ENCODE measurements at places on chromosomes 16 and 17. TPM values are rescaled to one million over a fixed set of nuclear protein-coding genes. Genes with fewer than 3 reads are reported as not detected.

Gene GNG13
- not detected for total RNA-seq

Gene SCARF1
- total RNA-seq = 0.10 TPM

Gene C1QL1
- total RNA-seq = 0.17 TPM

Gene MLLT6
- total RNA-seq = 25.6 TPM

Gene ANKRD11
- 67.0 TPM for total RNA-seq

Gene SOCS3
- 3.9 TPM for total RNA-seq

Gene FBXW10
- not detected for total RNA-seq

Gene KRT13
- 0.61 TPM for total RNA-seq

Gene ZNRF1
- 18.5 TPM for total RNA-seq

Gene GALR2
- total RNA-seq = 0.07 TPM

Gene KRTAP2-2
- total RNA-seq = not detected

Gene SMIM22
- total RNA-seq = 80.8 TPM

Gene ATP2A1
- total RNA-seq = 0.21 TPM

Gene CCL17
- total RNA-seq = not detected

Gene KRT35
- total RNA-seq = not detected

Measured in foreskin keratinocyte (primary cell).